ENCODE measurements at places on chromosomes 11 and 22.

DNA sequence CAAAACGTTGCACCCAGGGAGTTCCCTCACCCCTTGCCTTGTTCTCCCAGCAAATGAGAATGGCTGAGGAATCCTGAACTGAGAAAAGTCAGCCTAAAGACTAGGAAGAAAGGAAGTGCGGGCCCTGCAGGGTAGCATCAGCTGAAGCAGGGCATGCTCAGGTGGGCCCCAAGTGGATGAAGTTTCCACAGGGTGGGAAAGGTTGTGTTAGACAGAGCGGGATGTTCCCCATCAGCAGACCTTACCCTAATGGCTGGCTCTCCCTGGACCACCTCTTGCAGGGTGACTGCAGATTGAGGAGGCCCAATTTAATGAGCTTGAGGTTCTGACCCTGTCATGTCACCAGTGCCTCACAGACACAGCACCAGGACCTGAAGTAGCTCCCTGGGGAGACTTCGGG is 81.5 kb upstream of the MYOD1 start:
- no peak for DNase-seq

DNA sequence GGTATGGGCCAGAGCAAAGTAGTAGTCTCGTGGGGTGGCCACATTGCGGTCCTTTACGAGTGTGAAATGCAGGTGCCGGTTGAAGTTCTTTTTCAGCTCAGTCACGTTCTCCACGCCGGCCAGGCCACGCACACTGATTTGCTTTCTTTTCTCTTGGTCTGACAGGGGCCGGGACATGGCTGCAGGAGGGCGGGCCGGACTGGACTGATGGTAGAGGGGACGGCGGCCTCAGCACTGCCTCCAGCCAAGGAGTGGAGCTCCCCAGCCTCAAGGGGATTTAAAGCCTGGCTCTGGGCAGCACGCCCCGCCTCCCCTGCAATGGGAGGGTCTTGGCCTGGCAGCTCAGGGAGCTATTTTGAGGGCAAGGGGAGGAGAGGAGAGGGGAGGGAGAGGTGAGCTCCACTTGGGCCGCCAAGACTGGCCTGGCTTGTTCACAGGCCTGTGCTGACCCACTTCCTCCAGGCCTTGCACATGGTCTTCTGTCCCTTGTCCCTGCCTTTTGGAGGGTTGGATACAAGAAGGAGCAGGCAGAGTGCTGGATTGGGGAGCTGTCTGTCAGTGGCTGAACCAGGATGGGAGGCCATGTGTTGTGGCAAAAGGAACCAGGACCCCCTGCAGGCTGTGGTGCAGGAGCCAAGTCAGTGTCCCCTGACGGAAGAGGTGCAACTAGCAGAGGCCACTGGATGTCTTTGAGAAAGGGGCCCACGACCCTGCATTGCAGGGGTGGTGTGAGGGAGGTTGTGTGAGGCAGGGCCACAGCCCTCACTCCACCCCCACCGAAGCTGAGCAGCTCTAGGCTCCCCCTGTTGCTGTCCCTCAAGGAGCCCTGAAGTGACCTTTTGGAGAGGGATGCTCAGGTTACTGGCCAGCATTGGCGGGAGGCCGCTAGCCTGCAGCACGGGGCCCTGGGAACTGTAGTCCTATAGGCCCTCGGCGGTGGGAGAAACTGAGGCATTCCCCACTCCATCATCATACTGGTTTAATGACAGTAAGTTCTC is at the start of gene PYGM:
PYGM (minus strand) TSS at position 253 of the 998 bp plus-strand sequence; CDS start at position 177, 76 bp downstream.
- no peak for DNase-seq

GRCh38 chr11:78020246-78020645 is 2.8 kb downstream of the KCTD14 start:
- DNase-seq = no peak

GRCh38 chr22:40531951-40532900 is 104.3 kb downstream of the MRTFA start:
- no peak for DNase-seq

- DNase-seq = no peak
Observed at GRCh38 chr11:131957875-131958274, 587.5 kb downstream of the NTM start.

DNA sequence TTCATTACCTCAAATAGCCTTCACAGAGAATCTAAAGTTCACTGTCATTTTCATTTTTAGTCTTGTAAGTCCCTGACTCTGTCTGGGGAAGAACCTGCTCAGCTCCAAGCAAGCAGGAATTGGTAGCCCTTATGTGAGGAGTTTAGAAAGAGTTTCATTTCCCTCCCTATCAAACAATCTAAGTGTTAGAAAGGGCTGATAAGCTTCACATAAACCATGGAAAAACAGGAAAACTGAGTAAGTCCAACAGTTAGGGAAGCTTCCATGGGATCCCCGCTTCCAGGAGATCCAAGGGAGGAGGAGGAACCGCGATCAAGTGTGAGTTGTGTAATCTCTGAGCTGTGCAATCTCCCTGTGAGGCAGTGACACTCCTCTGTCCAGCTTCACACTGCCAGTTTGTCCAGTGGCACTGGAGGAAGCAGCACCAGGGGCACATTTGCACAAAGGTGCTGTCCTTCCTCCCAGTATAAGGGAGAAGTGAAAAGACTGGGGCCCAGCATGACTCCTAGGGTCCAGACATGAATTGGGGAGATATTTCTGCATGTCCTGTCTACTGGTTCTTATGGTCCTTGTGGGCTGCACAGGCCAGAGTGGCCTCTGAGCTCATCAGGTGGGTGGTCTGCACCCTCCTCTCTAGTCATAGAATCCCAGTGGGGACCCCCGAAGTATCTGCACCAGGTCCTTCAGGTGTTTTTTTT is 4.3 kb downstream of the PRAME start:
- no peak for DNase-seq

- DNase-seq = no peak
Observed at GRCh38 chr11:130908061-130908460, 8.2 kb downstream of the SNX19 start.

- DNase-seq = no peak
Observed at GRCh38 chr11:9069862-9070470, 21.4 kb downstream of the SCUBE2 start.

DNA sequence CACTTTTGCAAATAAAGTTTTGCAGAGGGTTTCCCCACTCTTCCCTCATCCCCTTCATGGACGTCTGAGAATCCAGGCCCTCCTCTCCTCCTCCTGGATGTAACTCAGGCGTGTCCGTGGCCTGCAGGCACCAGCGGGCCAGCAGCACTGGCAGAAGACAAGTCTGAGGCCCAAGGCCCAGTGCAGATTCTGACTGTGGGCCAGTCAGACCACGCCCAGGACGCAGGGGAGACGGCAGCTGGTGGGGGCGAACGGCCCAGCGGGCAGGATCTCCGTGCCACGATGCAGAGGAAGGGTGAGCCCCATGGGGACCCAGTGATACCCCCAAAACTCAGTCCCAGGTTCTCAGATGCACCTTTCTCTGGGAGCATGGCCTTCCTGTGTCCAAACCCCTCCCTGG is 14.4 kb downstream of the TUB start:
- no peak for DNase-seq

DNA sequence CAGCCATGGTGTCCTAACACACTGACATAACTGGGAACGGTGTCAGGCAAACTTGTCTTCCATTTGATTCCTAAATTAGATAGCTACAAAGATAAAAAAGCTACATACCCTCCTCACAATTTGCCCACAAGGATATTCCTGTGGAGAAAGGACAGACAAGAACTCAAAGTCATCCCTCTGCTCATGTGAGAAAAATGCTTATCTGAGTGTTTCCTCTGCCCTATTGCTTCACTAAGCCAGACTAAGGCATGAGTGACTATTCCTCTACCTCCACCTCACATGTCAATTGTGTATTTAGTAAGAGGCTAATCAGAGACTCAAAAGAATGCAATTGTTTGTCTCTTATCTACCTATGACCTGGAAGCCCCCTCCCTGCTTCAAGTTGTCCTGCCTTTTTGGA is 247.7 kb downstream of the DDX10 start:
- no peak for DNase-seq

GRCh38 chr11:29309992-29310391 is 706.8 kb downstream of the KCNA4 start:
- no peak for DNase-seq

All from CMK (cell line).